ENCODE measurements at places on chromosomes 16 and 17.
A peak's percentile ranks its signal among the peaks of the same experiment; 100 is the strongest.

DNA sequence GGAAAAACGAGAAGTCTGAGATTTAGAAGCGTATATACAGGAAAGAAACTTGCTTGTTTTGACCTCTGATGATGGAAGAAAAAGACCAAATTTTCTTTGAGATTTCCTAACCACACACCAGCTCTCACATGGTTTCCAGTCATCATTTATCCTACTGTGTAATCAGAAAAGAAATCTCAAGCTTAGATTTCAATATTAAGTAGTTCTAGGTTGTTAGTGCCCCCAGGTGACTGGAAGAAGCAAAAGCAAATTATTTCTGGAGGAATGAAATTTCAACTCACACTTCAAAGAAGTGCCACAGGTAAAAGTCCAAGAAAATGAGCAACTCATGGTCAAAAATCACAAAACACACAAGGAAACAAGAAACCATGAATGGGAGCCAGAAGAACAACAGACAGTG is 51.8 kb upstream of the KDM6B start:
- DNase-seq, result no peak

DNA sequence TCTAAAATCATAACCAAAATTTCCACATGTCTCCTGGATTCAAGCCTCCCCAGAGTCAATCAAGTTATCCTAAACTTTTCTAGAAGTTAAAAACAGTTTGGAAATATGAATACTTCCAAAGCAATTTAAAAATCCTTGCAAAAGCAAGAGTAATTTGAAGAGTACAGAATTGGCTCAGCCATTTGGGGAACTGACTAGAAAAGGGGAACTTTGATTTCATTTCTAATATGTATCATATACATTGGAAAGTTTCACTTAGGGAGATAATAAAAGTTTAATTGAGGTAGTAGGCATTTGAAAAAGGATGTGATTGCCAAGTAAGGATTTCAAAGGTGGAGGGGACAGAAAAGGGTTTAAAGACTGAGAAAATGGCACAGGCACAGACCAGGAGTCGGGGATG is 9.0 kb upstream of the SLFN12L start:
- no peak for DNase-seq

DNA sequence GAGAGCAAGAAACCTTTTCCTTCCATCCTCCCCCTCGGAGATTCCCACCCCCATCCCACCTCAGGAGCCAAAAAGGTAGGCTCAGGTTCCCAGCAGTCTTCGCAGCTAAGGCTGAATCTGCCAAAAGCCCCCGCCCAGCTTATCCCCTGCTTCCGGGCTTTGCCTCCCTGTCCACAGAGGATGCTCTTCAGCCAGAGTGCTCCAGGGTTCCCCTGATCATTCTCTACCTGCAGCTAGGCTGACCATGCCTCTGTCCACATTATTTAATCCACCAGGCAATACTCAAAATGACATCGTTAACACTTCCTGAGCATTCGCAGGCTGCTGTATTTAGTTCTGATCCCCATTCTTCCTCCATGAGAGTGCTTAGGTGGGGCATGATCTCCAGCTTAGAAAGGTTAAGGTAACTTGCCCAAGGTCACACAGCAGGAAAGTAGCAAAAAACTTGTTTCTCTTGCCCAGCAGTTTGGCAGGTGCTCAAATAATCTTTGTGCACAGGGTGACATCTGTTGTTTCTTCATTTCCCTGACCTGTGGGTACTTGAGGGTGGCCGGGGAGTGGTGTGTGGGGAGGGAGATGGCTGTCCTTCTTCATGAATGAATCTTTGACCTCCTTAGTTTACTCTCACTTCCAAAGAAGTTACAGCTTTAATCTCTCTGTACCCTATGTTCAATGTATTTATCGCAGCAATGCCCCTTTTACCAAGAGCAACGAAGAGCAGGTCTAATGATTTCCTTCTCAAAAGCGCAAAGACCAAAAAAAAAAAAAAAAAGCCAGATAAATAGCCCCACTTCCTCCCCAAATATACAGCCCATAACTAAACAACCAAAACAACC is 848 bp upstream of the TBKBP1 start:
- no peak for DNase-seq

DNA sequence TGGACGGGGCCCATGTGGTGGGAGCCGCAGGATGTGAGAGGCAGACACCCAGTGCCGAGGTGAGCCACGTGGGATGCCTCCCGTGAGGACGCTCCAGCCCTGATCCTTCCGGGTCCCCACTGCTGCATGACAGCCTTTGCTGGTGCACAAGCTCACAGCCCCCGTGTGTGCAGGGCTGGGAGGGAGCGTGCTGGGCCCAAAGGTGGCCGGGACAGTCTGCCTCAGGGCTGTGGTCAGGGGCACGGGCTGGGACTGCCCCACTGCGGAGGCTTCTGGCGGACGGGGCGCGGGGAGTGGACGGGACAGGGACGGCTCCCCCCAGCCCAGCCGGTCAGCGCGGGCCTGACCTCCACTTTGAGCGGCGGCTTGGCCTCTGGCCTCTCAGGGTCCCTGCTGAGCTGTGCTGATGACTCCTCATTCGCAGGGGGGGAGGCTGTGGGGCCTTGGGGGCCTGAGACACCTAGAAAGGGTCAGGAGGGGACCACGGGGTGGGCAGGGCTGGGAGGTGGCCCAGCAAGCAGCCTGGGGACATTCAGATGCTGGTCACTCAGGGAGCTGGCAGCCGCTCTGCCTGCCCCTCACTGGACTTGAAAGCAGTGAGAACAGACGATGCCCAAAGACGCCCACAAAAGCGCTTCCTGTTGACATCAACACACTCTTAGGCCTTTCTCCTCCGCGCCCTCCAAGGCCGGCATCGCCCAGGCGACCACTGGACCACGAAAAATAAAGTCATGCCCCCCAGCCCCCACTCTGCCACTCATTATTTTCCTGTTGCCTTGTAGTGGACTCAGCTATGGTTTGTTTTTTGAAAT is 9.3 kb upstream of the METRNL start:
- no peak for DNase-seq

DNA sequence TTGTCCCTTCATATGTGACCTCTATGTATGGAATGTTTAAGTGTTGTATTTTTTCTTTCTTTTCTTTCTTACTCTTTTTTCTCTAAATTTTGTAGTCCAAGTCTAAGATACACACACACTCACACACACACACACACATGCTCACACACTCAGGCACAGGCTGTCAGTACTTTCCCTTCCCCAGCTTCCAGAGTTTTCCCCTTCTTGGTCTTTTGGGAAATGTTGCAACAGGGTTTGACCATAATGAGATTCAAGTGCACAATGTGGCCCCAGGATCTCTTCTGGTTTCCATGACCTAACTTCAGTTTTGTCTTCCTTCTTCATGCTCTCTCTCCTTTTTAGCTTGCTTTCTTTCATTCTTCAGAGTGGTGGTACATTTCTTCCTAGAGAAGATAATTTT is 289.8 kb upstream of the FOXF1 start:
- DNase-seq, result no peak

GRCh38 chr17:67644061-67644460 is 73.7 kb upstream of the NOL11 start:
- no peak for DNase-seq

GRCh38 chr16:75593825-75594820 is 27.9 kb downstream of the GABARAPL2 start:
- DNase-seq, result peak; percentile 76

GRCh38 chr16:49734331-49734730 is 121.6 kb downstream of the ZNF423 start:
- no peak for DNase-seq

DNA sequence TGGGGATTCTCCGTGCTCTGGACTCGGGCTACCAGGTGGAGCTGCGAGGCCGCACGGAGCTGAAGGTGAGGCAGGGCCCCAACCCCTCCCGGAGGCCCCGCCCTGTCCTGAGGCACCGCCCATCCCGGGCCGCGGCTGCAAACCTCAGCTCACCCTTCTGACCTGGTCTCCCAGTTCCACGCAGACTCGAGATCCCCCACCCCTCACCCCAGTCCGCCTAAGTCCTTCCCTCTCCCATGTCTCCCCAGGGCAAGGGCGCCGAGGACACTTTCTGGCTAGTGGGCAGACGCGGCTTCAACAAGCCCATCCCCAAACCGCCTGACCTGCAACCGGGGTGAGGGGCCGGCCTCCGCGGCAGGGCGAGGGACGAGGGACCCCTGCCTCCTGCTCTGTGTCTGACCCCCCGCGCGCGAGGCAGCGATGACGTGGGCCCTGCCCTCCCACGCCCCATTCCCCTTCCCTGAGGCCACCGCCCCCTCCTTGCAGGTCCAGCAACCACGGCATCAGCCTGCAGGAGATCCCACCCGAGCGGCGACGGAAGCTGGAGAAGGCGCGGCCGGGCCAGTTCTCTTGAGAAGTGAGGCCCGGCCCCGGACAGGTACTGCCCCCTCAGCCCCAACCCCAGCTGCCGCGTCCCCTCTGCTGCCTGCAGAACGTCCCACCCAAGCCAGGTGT is 13.7 kb downstream of the GUCY2D start:
- peak; percentile 13 for DNase-seq

GRCh38 chr17:15502369-15503112 is 35.1 kb upstream of the CDRT4 start:
- peak; percentile 81 for DNase-seq

DNA sequence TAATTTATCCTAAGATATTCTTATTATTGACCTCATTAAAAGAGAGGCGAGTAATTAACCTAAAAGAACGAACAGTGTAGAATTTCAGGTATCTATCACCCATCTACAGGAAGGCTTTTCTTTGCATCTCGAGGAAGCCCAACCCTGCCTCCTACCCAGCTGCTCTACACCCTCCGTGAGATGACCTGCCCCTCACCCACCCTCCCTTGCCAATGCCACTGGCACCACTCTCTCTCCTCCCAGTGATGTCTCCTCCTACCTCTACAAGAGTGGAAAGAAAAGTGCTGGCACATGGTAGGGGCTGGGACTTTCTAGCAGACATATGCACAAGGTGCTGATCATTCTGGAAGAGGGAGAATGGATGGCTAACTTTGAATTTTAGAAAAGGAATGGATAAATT is 22.9 kb upstream of the FOXJ1 start:
- DNase-seq, result no peak

- no peak for DNase-seq
Observed at GRCh38 chr17:17670701-17671305, 10.5 kb upstream of the RAI1 start.

DNA sequence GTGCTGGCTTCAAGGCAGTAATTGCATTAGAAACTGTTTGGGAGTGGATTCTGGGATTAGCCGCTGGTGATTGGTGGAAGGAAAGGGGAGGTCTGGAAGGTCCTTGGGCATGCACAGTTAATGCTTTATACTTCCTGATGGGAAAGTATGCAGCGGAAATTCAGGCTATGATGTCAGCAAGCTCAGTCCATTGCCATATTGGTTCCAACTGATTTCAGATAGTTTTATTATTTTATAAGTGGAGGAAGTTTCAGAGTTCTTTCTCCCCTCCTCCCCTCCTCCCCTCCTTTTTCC is 8.1 kb upstream of the CMTR2 start:
- DNase-seq, result no peak

DNA sequence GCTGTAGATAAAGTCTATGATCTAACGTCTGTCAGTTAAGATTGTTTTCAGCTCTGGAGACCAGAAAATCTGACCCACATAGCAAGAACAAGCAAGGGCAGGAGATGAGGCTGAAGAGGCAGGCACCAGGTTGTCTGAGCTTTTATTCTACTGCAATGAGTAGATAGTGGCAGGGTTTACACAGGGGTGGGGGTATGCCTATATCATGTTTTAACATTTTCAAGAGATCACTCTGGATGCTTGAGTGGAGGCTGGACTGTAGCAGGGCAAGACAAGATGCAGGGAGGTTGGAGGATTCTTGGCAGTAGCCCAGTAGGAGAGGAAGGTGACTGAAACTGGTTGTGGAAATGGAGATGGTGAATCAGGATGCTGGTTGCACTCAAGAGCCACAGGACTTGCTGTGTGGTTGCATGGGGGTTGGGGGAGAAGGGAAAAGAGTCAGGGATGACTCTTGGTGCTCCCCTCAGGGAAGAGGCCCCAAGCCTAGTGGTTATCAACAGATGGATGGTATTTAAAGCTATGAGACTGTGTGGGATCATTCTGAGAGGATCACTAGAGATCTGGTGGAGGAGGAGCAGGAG is 143.1 kb upstream of the KCNJ18 start:
- DNase-seq, result peak; percentile 73

All from Daoy (cell line).